ENCODE measurements at places on chromosomes 13 and 19.
A peak's percentile ranks its signal among the peaks of the same experiment; 100 is the strongest.

DNA sequence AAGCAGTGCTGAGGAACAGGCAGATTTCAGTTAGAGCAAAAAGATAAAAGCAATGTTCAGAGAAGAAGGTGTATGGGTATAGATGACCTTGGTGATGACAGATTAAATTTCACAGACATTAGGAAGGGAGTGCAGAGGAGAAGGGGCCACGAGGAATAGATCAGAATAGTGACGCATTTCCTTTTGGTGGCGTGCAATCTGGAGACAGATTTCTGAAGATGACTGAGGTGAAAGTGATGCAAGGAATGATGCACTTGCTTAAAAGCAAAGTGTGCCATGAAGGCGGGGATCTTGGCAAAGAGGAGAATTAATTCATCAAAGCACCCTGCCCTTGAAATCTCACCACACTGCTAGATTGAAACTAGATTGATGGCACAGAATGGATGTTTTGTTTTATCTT lies 202.4 kb downstream of the ITGBL1 start:
- DNase-seq: no peak

DNA sequence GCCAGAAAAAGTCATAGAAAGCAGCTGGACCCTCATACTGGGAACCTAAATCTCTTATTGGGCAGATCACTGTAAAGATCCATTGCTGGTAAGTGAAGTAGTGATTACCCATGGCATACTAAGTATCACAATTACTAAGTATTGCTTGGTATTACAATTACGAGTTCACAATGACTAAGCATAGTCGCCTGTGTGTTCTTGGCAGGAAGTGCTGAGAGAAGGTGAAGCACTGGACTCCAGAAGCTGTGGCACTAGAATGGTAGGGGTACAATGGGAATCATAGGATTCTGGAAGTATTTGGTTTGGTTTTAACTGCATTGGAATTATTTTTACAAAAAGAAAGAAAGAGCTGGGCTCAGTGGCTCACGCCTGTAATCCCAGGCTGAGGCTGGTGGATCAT lies 20.3 kb downstream of the LGALS16 start:
- no peak for DNase-seq

GRCh38 chr19:1245494-1246264 lies 2.7 kb upstream of the MIDN start:
- no peak for DNase-seq

GRCh38 chr19:43562226-43562697 lies 13.1 kb downstream of the XRCC1 start:
- no peak for DNase-seq

DNA sequence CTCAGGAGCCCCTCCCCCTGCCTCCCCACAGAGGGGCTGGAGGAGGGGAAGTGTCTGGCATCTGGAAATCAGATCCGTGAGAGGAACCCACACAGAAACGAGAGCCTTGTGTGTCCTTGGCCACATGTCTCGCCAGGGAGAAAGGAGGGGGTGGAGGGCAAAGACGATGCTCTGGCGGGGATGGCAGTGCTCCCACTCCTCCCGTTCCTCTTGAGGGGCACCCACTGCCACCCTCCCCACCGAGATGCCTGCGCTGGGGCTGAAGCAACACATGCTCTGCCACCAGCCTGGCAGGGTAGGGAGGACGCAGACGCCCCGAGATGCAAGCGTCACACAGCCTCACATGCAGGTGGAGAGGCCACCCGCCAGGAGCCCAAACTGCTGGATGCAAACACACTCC lies 2.8 kb downstream of the ADGRL1 start:
- DNase-seq: no peak

GRCh38 chr13:28406733-28407266 lies 88.1 kb downstream of the FLT1 start:
- DNase-seq: no peak

- DNase-seq: peak; percentile 2
Measured at GRCh38 chr13:52405369-52405766, 604 bp downstream of the THSD1 start.

DNA sequence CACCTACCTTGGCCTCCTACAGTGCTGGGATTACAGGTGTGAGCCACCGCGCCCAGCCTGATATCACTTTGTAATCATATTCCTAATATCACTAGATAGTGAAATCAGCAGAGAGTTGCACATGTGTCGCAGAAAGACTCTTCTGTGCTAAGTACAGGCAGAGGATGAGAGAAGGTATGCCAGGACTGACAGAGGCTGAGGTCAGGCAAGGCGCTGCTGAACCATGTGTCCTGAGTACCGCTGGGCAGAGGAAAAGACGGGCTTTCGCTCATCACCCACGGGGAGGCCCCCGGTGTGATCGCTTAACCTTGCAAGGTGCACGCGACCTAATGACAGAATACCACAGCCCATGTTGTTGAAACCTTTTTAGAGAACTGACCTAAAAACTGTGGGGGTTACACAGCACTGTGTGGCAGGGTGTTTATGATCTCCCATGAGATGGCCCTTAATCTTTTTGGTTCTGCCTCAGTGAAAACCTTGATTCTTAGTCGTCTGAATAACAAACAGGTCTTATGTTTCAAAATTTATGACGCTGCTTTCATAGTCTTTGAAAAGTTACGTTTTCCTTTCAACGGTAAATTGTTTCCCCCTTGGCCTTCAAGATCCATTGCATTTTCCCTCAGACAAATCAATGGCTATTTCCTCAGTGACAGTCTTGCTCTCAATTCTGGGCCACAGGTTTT lies 12.2 kb downstream of the GJA3 start:
- DNase-seq: no peak

GRCh38 chr19:3589439-3589838 lies 4.2 kb downstream of the GIPC3 start:
- no peak for DNase-seq

DNA sequence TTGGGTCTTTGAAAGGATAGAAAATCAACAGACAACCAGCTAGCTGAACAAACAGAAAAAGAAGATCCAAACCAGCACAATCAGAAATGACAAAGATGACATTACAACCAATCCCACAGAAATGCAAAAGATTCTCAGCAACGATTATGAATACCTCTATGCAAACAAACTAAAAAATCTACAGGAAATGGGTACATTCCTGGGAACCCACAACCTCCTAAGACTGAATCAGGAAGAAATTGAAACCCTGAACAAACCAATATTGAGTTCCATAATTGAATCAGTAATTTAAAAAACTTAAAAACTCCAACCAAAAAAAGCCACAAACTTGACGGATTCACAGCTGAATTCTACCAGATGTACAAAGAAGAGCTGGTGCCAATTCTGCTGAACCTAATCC lies 20.9 kb upstream of the C1QTNF9B start:
- no peak for DNase-seq

DNA sequence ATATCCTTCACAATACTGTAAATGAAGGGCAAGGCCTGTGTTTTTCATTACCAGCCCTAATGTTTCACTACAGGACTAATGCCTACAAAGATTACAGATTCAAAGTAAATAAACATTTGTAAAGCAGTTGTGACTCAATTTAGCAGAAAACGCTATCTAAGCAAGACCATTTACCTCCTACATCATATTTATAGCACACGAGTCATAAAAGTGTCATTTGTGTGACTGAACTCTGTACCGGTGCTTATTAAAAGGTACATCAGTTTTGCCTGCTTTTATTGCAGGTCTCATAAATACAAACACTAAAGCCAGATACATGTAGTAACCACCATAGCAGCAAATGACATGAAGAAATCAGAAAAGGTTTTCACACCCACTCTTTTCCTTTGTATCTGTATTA lies 61.5 kb upstream of the SLC15A1 start:
- no peak for DNase-seq

GRCh38 chr19:17393914-17394313 lies at the start of gene CCDC194:
CCDC194 (minus strand) TSS chr19:17394196; CDS start chr19:17394158, 38 bp downstream.
- DNase-seq: no peak

DNA sequence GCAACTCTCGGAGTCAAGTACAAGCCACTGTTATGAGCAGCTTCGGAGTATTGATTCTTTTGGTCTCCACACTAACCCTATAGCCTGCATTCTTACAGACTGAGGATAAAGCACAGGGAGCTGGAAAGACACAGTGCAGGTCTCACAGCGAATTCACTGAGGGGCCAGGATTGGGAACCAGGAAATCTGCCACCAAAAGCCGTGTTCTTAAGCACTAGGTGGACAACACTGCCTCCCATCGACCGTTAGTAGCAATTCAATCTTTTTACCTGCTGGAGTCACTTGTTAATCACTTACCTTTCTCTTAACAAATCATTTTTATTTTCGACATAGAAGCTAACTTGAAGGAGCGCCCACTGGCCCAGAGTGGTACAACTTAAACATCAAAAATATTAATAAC lies 6.3 kb downstream of the PMIS2 start:
- no peak for DNase-seq

GRCh38 chr13:81275666-81276258 lies 934.8 kb upstream of the SPRY2 start:
- no peak for DNase-seq

GRCh38 chr13:49585220-49586157 lies at the start of gene RCBTB1:
RCBTB1 (minus strand) TSS chr13:49585558; CDS start chr13:49567279, 18,279 bp downstream.
- DNase-seq: peak; percentile 26

DNA sequence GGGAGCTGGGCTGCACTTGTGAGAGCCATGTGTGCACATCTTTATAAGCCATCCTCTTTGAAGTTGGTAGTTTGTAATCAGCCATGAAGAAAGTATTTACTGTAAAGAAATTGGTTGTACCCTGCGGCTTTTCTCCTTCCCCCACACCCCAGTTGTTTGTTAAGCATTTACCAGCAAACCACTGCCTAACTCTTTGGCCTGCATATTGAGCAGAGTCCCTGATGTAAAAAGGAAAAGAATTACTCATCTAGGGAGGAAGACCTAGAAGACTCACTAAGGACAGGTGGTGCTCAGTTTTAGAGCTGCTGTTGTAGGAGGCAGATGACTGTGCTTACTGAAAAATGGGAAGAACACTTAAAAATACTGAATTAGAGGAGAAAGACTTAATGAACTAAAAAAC lies 245.3 kb downstream of the PCCA start:
- DNase-seq: no peak

DNA sequence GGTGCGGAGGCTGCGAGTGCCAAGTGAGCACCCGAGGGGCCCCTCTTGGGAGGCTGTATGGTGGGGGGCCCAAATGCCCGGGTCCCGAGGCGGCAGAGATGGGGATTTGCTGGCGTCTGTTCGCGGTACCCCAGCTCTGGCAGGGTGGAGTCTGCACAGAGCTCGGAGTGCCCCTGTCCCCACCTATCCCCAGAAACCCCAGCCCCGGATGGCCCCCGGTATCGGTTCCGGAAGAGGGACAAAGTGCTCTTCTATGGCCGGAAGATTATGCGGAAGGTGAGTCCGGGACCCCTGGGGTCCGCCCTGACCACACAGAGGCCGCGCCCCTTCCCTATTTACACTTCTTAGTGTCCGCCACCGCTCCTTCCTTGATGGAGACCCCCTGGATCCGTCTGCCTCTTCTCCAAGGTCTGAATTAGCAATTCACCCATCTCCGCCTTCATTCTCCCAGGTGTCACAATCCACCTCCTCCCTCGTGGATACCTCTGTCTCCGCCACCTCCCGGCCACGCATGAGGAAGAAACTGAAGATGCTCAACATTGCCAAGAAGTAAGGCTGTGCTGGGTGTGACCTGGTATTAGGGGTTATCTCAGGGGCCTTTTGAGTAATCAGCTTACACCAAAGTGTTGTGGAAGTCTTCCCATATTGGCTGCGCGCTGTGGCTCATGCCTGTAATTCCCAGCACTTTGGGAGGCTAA lies 630 bp downstream of the PNPLA6 start:
- no peak for DNase-seq

DNA sequence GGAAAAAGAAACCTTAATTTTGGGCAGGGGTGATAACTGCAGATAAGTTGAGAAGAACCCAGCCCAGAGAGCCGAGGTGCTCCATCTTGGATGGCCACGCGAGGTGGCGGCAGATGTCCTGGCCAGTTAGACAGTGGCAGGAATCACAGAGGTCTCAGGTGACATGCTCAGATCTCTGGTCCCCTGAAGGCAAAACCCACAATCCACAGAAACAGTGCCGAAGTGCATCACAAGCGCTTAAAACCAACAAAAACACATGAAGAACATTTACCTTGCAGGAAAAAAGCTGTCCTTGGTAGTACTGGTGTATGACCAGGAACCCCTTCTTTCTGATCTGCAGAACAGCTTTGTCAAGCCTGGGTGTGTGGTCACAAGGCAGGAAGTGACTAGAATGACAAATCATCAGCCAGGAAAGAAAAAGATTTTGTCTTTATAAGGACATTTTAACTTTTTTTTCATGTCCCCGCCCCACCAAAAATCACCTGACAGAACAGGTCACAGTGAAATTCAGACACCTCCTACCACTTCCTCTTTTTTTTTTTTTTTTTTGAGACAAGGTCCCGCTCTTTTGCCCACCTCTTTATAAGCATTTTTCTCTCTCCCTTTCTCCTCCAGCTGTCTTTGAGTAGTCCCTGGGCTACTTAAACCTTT lies at the start of gene LCP1:
TSS of gene LCP1 (minus strand) at position 338 of the 651 bp plus-strand sequence. CDS start 22,515 bp downstream, outside the sequence.
- no peak for DNase-seq

DNA sequence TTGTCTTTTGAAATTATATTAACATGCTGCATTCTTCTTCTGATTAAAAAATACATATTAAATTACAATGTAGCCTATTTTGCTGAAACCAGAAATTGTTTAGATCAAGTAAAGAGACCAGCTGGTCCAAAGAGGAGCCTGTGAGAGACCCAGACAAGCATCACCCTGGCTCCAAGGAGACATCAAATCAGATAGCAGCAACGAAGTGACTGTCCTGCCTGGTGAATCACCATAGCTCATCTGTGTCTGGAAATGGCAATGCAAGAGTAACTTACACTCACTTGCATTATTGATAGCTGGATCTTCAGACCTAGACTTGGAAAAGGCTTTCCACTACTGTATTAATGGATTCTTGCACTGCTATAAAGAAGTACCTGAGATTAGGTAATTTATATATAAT lies 169.1 kb downstream of the KCTD12 start:
- DNase-seq: no peak

- no peak for DNase-seq
Measured at GRCh38 chr19:5786593-5787408, 2.3 kb upstream of the PRR22 start.

DNA sequence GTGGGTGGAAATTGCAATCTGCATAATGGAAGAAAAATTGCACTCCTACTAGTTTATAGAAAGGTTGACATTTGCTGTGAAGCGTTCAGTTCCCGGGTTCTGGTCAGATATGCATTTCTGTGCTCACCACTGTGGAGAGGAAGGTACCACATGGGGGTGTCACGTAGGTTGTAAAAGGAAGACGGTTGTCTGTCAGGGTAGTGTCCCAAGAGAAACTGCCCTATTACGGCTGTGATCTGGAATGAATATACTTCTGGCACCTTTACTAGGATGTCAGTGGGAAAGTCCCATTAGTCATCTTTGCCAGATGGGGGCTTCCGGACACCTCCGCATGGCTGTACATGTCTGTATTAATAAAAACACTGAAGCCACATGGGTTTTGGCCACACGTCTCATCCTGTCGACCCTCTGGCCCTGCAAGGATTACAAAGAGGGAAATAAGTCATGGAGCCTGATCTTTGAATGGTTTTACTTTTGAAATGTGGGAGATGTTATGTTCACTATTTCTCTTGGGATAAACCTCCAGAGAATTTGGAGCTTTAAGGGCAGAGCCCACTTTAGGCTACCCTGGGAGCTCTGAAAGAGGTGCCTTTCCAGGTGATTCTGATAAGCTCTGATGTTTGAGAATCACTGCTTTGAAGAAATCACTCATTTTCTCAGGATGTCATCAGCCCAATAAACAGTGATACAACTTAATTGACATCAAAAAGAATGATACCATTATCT lies 133.9 kb downstream of the AKAP11 start:
- DNase-seq: no peak
